ENCODE measurements at places on chromosomes 16 and 17.
A peak's percentile ranks its signal among the peaks of the same experiment; 100 is the strongest.

GRCh38 chr17:19281161-19281560 is 44.0 kb downstream of the EPN2 start:
- no peak for DNase-seq

- DNase-seq = no peak
Observed at GRCh38 chr16:67050796-67051195, 21.8 kb downstream of the CBFB start.

GRCh38 chr16:87186446-87186845 is 130.7 kb downstream of the C16orf95 start:
- no peak for DNase-seq

- DNase-seq = no peak
Observed at GRCh38 chr17:65005858-65006257, 50.7 kb downstream of the GNA13 start.

GRCh38 chr16:53041320-53042051 is 11.2 kb downstream of the CHD9NB start:
- peak; percentile 5 for DNase-seq

- peak; percentile 2 for DNase-seq
Observed at GRCh38 chr17:77873500-77874302, 84.8 kb upstream of the TNRC6C start.

- DNase-seq = no peak
Observed at GRCh38 chr17:82810644-82811430, 29.0 kb downstream of the ZNF750 start.

- DNase-seq = no peak
Observed at GRCh38 chr17:12992676-12993075, 25.2 kb downstream of the ELAC2 start.

DNA sequence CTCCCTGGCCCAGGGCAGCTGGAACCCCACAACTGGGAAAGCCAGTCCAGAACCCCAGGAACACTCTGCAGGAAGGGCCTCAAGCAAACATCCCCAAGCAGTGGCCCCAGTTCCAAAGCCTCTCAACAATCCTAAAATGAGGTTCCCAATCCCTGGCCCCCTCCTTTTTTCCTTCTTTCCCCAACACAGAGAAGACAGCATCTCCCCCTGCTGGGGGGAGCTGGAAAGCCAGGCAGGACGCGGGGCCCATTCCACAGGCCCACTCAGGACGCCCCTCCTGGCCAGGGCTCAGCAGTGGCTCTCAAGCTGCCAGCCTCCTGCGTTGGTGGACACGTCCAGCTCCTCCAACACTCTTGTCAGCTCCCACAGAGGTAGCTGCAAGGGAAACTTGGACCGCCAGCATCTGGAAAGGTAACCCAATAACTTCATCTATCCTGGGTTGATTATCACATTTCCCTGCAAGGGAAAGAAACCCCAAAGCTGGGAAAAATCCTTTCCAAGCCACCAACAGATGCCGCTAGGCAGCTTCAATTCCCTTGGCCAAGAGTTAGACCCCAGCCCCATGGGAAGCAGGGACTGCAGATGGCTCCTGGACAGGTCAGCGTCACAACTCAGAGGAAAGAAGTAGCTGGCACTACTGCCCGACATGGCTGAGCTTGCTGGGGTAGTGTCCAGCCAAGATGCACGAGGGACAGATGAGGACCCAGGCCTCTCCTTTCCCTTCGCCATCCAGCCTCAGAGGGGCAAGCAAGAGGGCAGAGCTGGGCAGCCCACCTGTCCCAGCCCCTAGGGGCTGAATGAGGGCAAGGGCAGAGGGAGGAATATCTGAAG is 7.6 kb downstream of the HDAC5 start:
- no peak for DNase-seq

DNA sequence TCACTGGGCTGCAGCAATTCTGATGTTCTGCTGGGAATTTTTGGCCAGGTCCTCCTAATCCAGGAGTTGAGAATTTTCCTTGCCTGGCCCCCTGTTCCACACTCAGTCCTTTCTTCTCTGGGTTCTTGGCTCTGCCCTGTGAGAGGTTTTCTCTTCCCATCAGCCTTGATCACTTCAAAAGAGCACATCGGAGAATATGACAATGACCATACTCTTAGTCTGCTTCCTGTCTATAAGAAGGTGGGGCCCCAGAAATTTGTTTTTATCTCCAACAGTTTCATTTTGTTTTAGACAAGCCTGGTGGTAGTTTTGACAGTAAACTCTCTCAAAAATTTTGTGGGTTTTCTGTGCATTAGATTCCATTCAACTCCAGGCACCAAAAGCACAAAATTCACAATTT is 70.7 kb downstream of the C17orf67 start:
- DNase-seq = no peak

DNA sequence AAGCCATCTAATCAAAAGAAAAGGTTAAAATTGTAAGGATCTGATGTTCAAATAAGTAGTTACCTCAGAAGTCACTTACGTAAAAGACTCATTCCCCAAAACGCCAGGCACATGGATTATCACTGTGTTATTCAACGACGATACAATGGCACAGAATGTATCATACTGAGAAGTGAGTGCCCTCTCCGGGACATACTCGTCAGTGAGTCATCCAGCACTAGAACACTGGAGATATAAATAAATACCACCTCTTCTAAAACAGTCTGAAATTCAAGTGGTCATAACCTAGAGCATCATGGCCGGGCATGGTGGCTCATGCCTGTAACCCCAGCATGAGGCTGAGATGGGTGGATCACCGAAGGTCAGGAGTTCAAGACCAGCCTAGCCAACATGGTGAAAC is 24.9 kb downstream of the USP31 start:
- DNase-seq = no peak
